ENCODE measurements at places on chromosomes 13 and 19. TPM values are rescaled to one million over a fixed set of nuclear protein-coding genes. Genes with fewer than 3 reads are reported as not detected.

The HPN gene
- not detected for total RNA-seq

The PRTN3 gene
- total RNA-seq, result not detected

The ZNF558 gene
- total RNA-seq, result 22.4 TPM

The ZSCAN1 gene
- total RNA-seq, result not detected

The OR7A5 gene
- not detected for total RNA-seq

The S1PR4 gene
- 140 TPM for total RNA-seq

The CTXN1 gene
- 0.31 TPM for total RNA-seq

The ZNF83 gene
- 51.5 TPM for total RNA-seq

The SIX5 gene
- total RNA-seq, result 0.53 TPM

The CBY2 gene
- not detected for total RNA-seq

DNA sequence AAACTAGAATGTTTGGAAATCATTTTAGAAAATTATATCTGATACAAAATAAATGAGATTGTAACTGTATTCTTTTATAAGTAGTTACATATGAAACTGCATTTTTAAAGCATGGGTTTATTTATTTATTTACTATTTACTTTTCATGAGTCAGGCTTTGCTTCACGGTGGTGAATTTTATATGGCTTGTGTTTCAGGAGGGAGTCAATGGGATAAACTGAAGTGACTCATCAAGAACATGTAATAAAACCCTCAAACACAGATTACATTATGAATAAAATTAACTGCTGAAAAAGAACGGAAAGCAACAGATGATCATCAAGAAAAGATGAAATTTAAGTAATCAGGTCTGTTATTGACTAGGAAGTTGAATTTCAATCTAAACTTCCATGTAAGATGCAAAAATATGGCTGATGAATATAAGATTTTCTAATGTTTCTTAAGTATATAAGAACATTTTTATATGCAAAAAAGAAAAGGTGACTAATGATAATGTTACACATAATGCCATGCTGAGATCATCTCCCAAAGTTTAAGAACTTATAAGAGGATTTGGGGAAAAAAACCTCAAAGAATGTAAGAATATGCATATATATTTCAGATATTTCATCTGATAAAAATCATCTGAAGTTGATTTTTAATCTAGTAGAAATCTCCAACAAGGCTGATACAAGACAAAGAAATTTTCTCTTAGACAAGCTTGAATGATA lies 383.6 kb downstream of the SLITRK1 start:
- no peaks in the 10 kb centered on the region for H3K27me3 ChIP-seq
- no peak for DNase-seq
- H3K27ac ChIP-seq, result no peak overlapping the region
- no peaks in the 10 kb centered on the region for H3K36me3 ChIP-seq
- no peaks in the 10 kb centered on the region for H3K4me1 ChIP-seq
- no peak overlapping the region for H3K4me3 ChIP-seq

DNA sequence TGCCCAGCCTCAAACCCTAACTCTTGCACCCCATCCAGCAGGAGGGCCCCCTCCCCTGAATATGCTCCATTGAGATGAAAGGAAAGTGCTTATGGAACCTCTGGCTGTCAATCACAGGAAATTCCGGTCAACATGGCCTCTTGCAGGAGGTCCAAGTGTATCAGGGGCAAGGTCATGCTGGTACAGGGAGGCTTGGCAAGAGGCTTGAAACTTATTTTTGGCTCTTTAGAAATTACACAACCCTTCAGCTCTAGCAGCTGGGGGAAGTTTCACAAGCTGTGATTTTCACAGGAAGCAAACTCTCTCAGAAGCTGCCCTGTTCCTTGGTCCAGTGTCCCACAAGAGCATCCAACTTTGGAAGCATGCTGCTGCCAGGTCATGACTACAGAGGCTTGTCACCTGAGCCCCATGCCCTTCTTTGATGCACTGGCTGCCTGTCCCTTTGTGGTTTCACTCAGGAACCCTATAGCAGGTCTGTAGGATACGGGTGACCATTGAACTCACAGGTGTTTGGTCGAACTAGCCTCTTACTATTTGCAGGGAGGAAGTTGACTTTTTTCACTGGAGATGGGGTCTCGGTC lies 8.4 kb downstream of the ASF1B start:
- no peaks in the 10 kb centered on the region for H3K27me3 ChIP-seq
- no peak for DNase-seq
- peaks cover 53% of the 10 kb centered on the region for H3K36me3 ChIP-seq
- no peak overlapping the region for H3K4me3 ChIP-seq

DNA sequence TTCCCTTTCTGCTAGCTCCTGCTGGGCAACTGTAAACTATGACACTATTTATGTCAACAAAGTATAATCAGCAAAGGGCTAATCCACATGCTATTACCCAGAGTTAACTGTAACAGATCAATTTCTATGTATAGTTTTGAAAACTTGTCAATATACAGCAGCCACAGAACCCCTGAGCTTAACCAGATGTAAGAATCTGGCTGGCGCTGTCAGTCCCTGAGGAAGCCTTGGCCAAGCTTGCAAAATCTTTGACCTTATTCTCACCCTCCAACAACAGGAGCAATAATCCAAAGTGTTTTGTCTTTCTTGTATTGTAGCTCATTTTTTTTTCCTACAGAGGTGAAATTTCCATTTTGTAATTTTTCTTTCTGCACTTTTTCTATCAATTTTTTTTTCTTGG lies 1230.1 kb upstream of the SLC10A2 start:
- no peaks in the 10 kb centered on the region for H3K27me3 ChIP-seq
- no peak overlapping the region for H3K4me3 ChIP-seq
- H3K27ac ChIP-seq, result no peak overlapping the region

GRCh38 chr13:48500652-48501197 lies 32.2 kb downstream of the RCBTB2 start:
- no peak overlapping the region for H3K4me3 ChIP-seq
- H3K4me1 ChIP-seq, result peaks cover 94% of the 10 kb centered on the region
- no peak overlapping the region for H3K27ac ChIP-seq
- no peak for DNase-seq
- no peaks in the 10 kb centered on the region for H3K27me3 ChIP-seq

DNA sequence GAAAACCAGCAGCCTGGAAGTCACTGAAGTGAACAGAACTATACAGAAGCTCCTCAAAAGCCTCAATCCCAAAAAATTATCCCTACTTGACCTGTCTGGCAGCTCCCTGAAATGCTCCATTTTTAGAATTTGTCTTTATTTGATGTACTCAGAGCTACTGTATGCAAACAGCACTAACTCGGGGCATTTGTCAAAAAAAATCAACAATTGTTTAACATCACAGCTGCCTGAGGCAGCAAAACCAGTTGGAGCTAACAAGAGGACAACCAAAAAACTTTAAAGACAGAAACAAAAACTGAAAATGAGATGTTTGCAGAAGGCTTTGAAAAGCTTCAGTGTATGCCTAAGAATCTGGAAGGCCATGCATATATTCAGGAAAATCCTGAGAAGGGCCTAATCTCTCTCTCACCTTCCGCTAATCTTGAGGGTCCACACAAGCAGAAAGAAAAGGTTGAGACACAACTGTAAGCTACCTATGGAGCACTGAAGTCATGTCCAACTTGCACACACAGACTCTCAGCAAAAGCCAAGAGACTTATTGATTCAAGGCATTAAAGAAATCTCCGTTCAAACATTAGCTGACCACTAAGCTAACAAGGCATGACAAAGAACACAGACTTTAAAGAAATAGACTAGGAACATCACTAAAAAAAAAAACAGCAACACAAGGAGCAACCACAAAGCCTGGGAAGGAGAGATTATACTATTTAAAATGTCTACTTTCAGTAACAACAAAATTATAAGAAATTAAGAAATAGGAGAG lies 16.1 kb downstream of the VWA8 start:
- no peak overlapping the region for H3K27ac ChIP-seq
- H3K27me3 ChIP-seq, result no peaks in the 10 kb centered on the region
- H3K36me3 ChIP-seq, result peaks cover 48% of the 10 kb centered on the region

DNA sequence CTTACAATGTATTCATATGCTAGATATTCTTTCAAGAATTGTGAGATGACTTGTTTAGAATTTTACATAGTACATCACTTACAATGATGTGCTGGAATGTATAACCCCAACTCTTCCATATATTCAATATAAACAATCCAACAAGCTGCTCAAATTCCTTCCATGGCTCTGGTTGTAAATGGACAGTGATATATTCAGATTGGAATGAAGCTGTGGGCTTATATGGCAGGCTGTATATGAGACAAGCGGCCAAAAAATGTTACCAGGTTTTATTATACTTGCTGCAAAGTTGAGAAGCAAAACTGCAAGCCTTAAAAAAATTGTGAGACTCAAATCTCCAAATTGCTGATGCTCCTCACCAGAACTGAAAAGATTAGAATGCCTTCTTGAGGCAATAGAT lies 83.6 kb upstream of the KLF12 start:
- H3K27me3 ChIP-seq, result peaks cover 4% of the 10 kb centered on the region
- no peak overlapping the region for H3K4me3 ChIP-seq
- no peaks in the 10 kb centered on the region for H3K36me3 ChIP-seq
- H3K27ac ChIP-seq, result no peak overlapping the region

GRCh38 chr13:41231025-41231677 lies 32.2 kb downstream of the MTRF1 start:
- H3K27me3 ChIP-seq, result no peaks in the 10 kb centered on the region
- no peak overlapping the region for H3K27ac ChIP-seq
- no peak for DNase-seq
- H3K4me1 ChIP-seq, result no peaks in the 10 kb centered on the region
- no peak overlapping the region for H3K4me3 ChIP-seq

GRCh38 chr19:5155586-5156210 lies 184.9 kb downstream of the PTPRS start:
- peaks cover 7% of the 10 kb centered on the region for H3K36me3 ChIP-seq
- no peak overlapping the region for H3K27ac ChIP-seq
- peaks cover 4% of the 10 kb centered on the region for H3K27me3 ChIP-seq
- H3K4me3 ChIP-seq, result no peak overlapping the region
- H3K4me1 ChIP-seq, result no peaks in the 10 kb centered on the region

GRCh38 chr19:58566989-58567388 lies 6.1 kb downstream of the MZF1 start:
- no peak for DNase-seq
- H3K36me3 ChIP-seq, result peaks cover 36% of the 10 kb centered on the region
- H3K27me3 ChIP-seq, result no peaks in the 10 kb centered on the region
- peaks cover 41% of the 10 kb centered on the region for H3K4me1 ChIP-seq

Measured in activated CD8-positive, alpha-beta T cell treated with anti-CD3 and anti-CD28 coated beads, Interleukin-2, amount 10 ng/mL, durations not matched to agents 7 days and 5 days (primary cell).